Endothelial cell of umbilical vein (primary cell): ENCODE measurements at places on chromosomes 13 and 19.
A peak's percentile ranks its signal among the peaks of the same experiment; 100 is the strongest.

GRCh38 chr13:32179708-32180107 lies 135.5 kb downstream of the ZAR1L start:
- H3K27me3 ChIP-seq = no peaks in the 10 kb centered on the region
- no peak for DNase-seq
- no peak overlapping the region for H3K27ac ChIP-seq
- no peak overlapping the region for H3K4me3 ChIP-seq
- no peaks in the 10 kb centered on the region for H3K4me1 ChIP-seq
- H3K36me3 ChIP-seq = no peaks in the 10 kb centered on the region

- peaks cover 2% of the 10 kb centered on the region for H3K36me3 ChIP-seq
- no peak overlapping the region for H3K27ac ChIP-seq
- no peaks in the 10 kb centered on the region for H3K27me3 ChIP-seq
- no peak for DNase-seq
- H3K4me1 ChIP-seq = peaks cover 15% of the 10 kb centered on the region
Measured at GRCh38 chr13:98537740-98538139, 39.2 kb downstream of the STK24 start.

DNA sequence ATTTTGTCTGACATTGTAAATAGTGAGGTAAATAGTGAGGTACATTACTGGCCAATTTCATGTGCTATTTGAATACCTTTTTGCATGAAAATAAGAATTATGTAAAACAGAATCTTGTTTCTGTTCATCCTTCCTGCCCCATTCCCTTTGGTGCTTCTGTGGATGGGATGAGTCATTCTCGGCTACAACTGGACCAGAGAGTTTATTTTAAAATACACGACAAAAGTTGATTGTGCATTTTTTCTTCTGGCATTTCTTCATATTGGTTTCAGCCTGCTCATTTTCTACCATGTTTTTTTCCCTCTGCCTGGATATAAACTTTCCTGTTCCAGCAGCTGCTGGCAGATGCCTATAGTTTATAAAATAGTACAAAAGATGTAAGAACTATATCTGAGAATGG lies 107.5 kb downstream of the CYSLTR2 start:
- H3K36me3 ChIP-seq = no peaks in the 10 kb centered on the region
- H3K27ac ChIP-seq = no peak overlapping the region
- no peak overlapping the region for H3K4me3 ChIP-seq
- no peaks in the 10 kb centered on the region for H3K4me1 ChIP-seq
- peaks cover 20% of the 10 kb centered on the region for H3K27me3 ChIP-seq

DNA sequence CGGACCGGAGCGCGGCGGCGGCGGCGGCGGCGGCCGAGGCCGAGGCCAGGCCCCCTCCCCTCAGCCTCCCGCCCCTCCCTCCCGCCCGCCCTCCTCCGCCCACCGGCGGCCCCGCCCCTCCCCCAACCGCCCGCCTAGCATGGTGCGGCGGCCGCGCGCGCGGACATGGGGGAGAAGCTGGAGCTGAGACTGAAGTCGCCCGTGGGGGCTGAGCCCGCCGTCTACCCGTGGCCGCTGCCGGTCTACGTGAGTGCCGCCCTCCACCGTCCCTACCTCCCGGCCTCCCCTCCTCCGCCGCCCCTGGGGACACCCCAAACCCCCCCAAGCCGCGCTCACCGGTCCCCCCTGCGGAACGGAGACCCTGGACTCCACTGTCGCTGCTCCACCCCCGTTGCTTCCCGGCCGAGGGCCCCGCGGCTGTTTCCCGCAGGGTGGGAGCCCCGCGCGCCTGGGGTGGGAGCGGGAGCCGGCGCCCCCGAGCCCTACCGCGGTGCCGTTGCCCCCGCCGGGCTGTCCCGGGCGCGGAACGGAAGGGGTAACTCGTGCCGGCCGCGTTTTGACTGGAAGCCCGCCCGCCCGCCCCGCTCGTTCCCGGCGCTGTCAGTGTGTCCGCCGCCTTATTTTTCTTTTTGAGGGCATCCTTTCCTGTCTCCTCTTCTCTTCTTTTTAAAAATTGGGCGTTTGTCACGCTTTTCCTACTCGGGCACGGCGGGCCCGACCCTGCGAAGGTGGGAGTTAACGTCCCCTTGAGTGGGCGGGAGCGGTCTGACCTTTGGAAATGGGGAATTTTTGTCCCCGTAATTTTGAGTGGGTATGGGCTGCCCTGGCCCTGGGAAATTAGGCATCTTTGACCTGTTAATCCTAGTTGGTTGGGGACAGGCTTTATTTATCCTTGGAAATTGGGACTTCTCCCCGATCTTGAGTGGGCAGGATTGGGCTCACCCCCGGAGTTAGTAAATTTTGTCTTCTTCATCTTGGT lies 576 bp downstream of the DOT1L start:
- H3K27me3 ChIP-seq = no peaks in the 10 kb centered on the region
- H3K27ac ChIP-seq = peak overlapping the region; percentile 40
- peak; percentile 53 for DNase-seq

GRCh38 chr19:14673088-14673487 lies 1.6 kb downstream of the ADGRE3 start:
- H3K36me3 ChIP-seq = no peaks in the 10 kb centered on the region
- no peaks in the 10 kb centered on the region for H3K4me1 ChIP-seq
- DNase-seq = no peak
- no peaks in the 10 kb centered on the region for H3K27me3 ChIP-seq
- H3K27ac ChIP-seq = no peak overlapping the region

- H3K4me1 ChIP-seq = no peaks in the 10 kb centered on the region
- H3K27me3 ChIP-seq = no peaks in the 10 kb centered on the region
- no peak overlapping the region for H3K4me3 ChIP-seq
- no peak overlapping the region for H3K27ac ChIP-seq
Measured at GRCh38 chr13:113887700-113888201, 23.9 kb upstream of the GAS6 start.

DNA sequence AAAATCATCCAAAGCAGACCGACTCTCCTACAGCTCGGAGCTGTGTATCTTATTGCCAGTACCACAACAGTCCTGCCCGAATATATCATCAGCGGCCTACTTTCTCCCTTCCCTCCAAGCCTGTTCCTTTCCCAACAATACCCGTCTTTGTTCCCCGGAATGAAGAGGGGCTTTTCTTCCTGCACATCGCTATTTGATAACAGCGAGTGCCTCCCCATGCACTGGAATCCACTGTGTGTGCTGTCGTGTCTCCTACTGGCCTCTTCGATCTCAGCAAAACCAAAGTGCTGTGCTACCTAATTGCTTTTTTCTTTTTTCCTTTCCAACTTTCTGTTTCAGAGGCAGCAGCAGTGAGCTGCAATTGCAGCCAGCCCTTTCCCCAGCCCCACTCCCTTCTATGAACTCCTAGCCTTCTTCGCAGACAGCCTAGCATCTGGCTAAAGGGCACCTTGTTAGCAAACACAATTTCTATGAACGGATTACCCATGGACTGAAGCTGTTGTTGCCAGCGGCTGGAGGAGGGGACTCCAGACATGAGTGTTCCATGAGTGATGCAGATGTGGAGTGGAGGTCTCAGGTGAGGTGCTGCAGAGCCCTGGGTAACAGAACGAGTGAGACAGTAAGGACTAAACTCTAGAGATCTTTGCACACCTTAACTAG lies 43.4 kb downstream of the EFNB2 start:
- H3K36me3 ChIP-seq = peaks cover 27% of the 10 kb centered on the region
- H3K27ac ChIP-seq = no peak overlapping the region
- peaks cover 29% of the 10 kb centered on the region for H3K4me1 ChIP-seq

DNA sequence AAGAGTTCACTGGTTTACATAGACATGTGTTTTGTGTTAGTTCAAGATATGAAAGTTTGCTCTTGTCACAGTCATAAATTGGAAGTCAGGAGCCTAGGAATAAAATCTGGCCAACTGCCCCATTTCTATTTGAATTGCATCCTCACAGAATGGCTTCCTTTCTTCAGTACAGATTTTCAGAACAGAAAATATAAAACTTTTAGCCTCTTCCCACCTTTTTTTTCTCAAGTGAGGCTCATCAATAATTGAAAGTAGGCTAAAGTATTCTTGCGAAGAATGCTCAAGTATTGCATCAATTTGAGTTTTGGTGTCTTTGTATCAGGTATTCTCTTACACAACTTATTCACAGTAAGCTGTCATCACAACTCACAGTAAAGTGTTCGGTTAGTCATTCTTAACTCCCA lies 802.7 kb downstream of the PCDH9 start:
- H3K27me3 ChIP-seq = no peaks in the 10 kb centered on the region
- no peaks in the 10 kb centered on the region for H3K4me1 ChIP-seq
- H3K27ac ChIP-seq = no peak overlapping the region
- H3K4me3 ChIP-seq = no peak overlapping the region
- DNase-seq = no peak
- H3K36me3 ChIP-seq = no peaks in the 10 kb centered on the region

DNA sequence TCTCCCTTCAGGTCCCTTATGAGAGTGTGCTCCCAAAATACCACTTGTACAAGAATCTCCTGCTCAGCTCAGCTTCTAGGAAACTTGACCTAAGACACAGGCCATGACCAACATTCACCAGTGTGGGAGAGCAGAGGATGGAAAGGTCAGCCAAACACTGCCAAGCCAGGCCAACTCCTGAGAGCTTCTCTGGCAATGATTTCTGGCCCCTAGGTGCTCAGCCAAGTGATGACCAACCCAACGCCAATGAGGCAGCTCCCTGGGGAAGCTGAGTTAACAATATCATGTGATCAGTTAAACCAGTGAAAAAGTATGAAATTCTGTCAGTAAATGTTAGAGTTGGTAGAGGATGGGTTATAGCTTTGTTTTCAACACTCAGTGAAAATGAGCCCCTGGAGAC lies 49.1 kb upstream of the FLT1 start:
- H3K27ac ChIP-seq = no peak overlapping the region
- H3K4me3 ChIP-seq = no peak overlapping the region
- no peaks in the 10 kb centered on the region for H3K4me1 ChIP-seq
- H3K36me3 ChIP-seq = no peaks in the 10 kb centered on the region

- no peak overlapping the region for H3K4me3 ChIP-seq
- H3K27ac ChIP-seq = no peak overlapping the region
- no peak for DNase-seq
- no peaks in the 10 kb centered on the region for H3K4me1 ChIP-seq
- H3K36me3 ChIP-seq = no peaks in the 10 kb centered on the region
Measured at GRCh38 chr13:108938155-108938554, 308.7 kb downstream of the MYO16 start.
